ENCODE measurements at places on chromosomes 4 and X.

DNA sequence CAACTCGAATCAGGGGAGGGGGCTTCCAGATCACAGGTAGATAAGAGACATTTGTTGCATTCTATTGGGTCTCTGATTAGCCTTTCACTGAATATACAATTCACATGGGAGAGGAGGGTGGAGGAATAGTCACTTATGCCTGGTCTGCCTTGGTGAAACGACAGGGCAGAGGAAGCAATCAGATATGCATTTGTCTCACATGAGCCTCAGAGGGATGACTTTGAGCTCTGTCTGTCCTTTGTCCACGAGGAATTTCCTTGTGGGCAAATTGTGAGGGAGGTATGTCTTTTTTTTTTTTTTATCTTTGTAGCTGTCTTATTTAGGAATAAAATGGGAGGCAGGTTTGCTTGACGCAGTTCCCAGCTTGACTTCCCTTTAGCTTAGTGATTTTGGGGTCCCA is 28.5 kb upstream of the TMSB4X start:
- no peak overlapping the region for H3K27ac ChIP-seq
- peaks cover 45% of the 10 kb centered on the region for H3K4me1 ChIP-seq
- DNase-seq = no peak
- H3K36me3 ChIP-seq = no peaks in the 10 kb centered on the region

DNA sequence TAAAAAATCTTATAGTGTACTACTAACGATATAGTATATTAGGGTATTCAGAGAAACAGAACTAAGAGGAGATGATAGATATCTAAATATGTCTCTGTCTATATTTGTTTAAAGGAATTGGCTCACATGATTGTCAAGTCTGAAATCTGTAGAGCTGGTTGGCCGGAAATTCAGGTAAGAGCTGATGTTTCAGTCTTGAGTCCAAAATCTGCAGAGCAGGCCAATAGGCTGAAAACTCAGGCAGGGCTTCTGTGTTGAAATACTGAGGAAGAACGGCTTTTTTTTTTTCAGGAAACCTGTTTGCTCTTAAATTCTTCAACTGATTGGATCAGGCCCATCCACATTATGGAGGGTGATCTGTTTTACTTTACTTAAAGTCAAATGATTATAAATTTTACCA is 31.7 kb downstream of the PGRMC2 start:
- no peak for DNase-seq
- no peak overlapping the region for H3K4me3 ChIP-seq
- no peak overlapping the region for H3K27ac ChIP-seq
- no peaks in the 10 kb centered on the region for H3K36me3 ChIP-seq
- peaks cover 5% of the 10 kb centered on the region for H3K27me3 ChIP-seq
- no peaks in the 10 kb centered on the region for H3K4me1 ChIP-seq

GRCh38 chr4:78667325-78667724 is 108.8 kb upstream of the BMP2K start:
- no peak for DNase-seq
- H3K27ac ChIP-seq = no peak overlapping the region
- no peak overlapping the region for H3K4me3 ChIP-seq
- peaks cover 2% of the 10 kb centered on the region for H3K27me3 ChIP-seq
- H3K36me3 ChIP-seq = peaks cover 2% of the 10 kb centered on the region

- H3K27ac ChIP-seq = peak overlapping the region; percentile 50
- H3K4me1 ChIP-seq = peaks cover 36% of the 10 kb centered on the region
- no peak overlapping the region for H3K4me3 ChIP-seq
- no peaks in the 10 kb centered on the region for H3K27me3 ChIP-seq
Measured at GRCh38 chr4:40325406-40326019, 9.6 kb upstream of the CHRNA9 start.

DNA sequence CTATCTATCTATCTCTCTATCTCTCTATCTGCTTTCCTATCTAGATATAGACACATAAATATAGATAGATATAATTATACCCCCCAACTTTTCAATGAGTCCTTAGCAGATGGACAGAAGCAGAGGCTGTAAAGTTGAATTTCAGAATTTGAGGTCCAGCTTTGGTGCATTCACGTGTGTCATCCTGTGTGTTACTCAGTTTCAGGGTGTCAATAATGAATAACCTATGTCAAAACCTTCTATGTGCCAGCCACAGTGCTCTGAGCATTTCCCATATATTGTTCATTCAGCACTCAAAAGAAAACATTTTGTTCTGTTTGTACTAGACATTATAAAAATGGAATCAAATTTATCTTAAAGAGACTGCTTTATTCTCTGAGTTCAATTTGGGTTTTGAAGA is 310.0 kb downstream of the ARHGAP24 start:
- H3K27ac ChIP-seq = no peak overlapping the region
- DNase-seq = no peak
- no peak overlapping the region for H3K4me3 ChIP-seq
- H3K36me3 ChIP-seq = no peaks in the 10 kb centered on the region

DNA sequence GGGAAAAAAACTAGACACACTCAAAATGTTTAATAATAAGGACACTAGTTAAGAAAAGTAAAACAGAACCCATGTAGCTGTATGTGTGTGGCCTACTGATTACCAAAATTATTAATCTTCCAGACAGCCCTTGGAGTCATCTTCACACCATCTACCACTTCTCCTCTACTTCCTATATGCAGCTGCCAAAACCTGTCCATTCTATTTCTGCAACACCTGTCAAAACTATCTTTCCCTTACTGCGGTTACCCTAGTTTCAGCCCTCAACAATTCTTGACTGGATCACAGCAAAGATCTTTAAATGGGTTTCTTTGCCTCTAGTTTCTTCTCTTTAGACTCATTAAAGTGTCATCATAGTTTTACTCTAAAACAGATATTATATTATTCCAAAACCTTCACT is 72.6 kb downstream of the GPR82 start:
- H3K36me3 ChIP-seq = peaks cover 10% of the 10 kb centered on the region
- no peak for DNase-seq
- H3K27me3 ChIP-seq = no peaks in the 10 kb centered on the region
- no peak overlapping the region for H3K4me3 ChIP-seq
- peaks cover 27% of the 10 kb centered on the region for H3K4me1 ChIP-seq

- H3K4me3 ChIP-seq = peak overlapping the region; percentile 52
- no peaks in the 10 kb centered on the region for H3K36me3 ChIP-seq
- no peak overlapping the region for H3K27ac ChIP-seq
- H3K27me3 ChIP-seq = peaks cover 60% of the 10 kb centered on the region
- H3K4me1 ChIP-seq = peaks cover 13% of the 10 kb centered on the region
- peak; percentile 62 for DNase-seq
Measured at GRCh38 chr4:168831919-168832762, 177.9 kb downstream of the CBR4 start.

DNA sequence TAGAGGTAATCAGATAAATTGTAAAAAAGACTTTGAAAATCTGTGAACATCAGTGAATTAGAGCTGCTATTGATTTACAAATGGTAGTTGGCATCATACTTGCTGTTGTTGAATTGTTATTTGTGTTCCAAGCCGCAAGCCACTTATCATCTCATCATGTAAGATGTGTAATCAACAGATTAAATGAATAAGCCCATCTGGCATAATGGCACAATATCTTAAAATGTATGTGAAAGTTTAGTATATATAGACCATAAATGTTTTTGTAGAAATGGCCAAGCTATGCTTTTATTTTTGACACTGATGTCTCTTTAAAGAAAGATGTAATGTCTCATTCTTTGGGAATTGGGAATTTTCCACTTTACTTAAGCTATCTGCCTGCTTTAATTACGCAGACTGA is 682.6 kb upstream of the GNPDA2 start:
- no peaks in the 10 kb centered on the region for H3K4me1 ChIP-seq
- no peaks in the 10 kb centered on the region for H3K27me3 ChIP-seq
- H3K36me3 ChIP-seq = no peaks in the 10 kb centered on the region
- no peak overlapping the region for H3K4me3 ChIP-seq
- H3K27ac ChIP-seq = no peak overlapping the region

- no peak overlapping the region for H3K4me3 ChIP-seq
- peaks cover 10% of the 10 kb centered on the region for H3K36me3 ChIP-seq
- H3K27me3 ChIP-seq = no peaks in the 10 kb centered on the region
- no peak for DNase-seq
- peaks cover 32% of the 10 kb centered on the region for H3K4me1 ChIP-seq
Measured at GRCh38 chr4:152676052-152676854, 3.5 kb downstream of the TMEM154 start.

DNA sequence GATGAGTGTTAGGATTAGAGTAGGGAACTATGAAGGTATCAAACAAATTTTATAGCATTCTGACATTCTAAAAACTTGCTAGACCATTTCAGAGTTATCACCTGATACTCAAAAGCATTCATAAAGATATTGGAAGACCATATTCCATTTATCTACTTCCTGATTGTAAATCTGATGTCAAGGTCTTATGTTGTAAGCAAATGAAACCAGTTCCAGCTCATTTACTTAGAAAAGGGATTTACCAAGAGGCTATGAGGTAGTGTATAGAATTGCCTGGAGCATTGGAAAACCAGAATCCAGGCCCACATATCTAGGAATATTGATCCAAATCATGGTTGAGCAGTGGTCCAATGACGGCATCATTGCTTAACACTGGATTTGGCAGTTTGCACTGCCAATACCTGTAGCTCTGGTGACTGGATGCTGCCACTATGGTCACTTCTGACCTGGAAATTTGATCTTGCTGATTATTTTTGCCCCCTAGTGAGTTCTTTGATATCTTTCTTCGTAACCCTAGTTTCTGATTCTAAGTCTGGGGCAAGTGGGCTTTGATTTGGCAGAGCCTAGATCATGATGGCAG is 25.4 kb downstream of the ARFIP1 start:
- DNase-seq = no peak
- peaks cover 18% of the 10 kb centered on the region for H3K4me1 ChIP-seq
- no peak overlapping the region for H3K27ac ChIP-seq
- H3K36me3 ChIP-seq = peaks cover 23% of the 10 kb centered on the region

DNA sequence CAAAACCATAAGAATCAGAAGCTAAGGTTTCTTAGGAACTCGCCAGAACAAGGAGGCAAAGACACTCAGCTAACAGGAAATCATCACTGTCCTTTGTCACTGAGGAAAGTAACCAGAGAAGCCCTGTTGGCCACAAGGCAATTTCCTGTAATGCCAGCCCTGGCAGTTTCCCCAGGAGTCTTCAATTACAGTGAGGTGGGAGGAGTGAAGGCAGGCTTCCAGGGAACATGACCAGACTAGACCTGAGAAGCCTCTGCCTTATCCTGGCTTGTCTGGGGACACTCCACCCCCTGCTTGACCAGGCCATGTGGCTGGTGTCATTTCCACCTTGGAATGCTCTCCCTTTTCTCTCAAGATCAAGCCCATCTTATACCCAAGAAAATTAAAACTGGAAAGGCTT is 125.3 kb downstream of the COL4A6 start:
- DNase-seq = no peak
- H3K4me3 ChIP-seq = no peak overlapping the region
- H3K27me3 ChIP-seq = no peaks in the 10 kb centered on the region

GRCh38 chr4:79514621-79515329 is 106.7 kb upstream of the GK2 start:
- no peak overlapping the region for H3K4me3 ChIP-seq
- H3K27me3 ChIP-seq = peaks cover 5% of the 10 kb centered on the region
- H3K36me3 ChIP-seq = no peaks in the 10 kb centered on the region
- no peak overlapping the region for H3K27ac ChIP-seq

- H3K4me3 ChIP-seq = no peak overlapping the region
- no peaks in the 10 kb centered on the region for H3K27me3 ChIP-seq
- H3K4me1 ChIP-seq = peaks cover 33% of the 10 kb centered on the region
- no peak overlapping the region for H3K27ac ChIP-seq
Measured at GRCh38 chr4:89610236-89610635, 226.7 kb downstream of the SNCA start.

GRCh38 chrX:9267415-9267814 is 197.4 kb upstream of the TBL1X start:
- H3K4me3 ChIP-seq = no peak overlapping the region
- no peaks in the 10 kb centered on the region for H3K36me3 ChIP-seq
- H3K27me3 ChIP-seq = no peaks in the 10 kb centered on the region

- H3K4me3 ChIP-seq = no peak overlapping the region
- no peaks in the 10 kb centered on the region for H3K36me3 ChIP-seq
- H3K27me3 ChIP-seq = no peaks in the 10 kb centered on the region
- no peaks in the 10 kb centered on the region for H3K4me1 ChIP-seq
- H3K27ac ChIP-seq = no peak overlapping the region
- no peak for DNase-seq
Measured at GRCh38 chr4:149836546-149836945, 20.9 kb upstream of the IQCM start.

DNA sequence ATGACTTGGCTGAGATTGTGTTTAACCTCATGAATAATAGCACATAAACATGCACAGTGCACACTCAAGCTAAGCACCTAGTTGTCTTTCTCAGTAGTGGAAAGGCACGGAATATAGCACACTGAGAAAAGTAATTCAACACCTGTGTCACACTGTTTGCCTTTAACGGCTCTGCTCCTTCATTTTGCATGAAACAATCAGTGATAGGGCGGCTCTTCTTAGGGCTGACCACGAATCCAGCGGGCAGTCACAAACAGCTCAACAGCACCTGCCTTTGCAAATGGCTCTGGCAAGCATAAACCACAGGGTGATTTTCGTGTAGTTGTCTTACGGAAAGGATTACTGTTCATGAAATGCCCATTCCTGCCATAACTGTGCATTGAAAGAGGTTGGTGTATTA is 954.0 kb upstream of the TENM3 start:
- no peak overlapping the region for H3K27ac ChIP-seq
- H3K36me3 ChIP-seq = no peaks in the 10 kb centered on the region
- no peak for DNase-seq
- no peak overlapping the region for H3K4me3 ChIP-seq
- no peaks in the 10 kb centered on the region for H3K27me3 ChIP-seq
- no peaks in the 10 kb centered on the region for H3K4me1 ChIP-seq

DNA sequence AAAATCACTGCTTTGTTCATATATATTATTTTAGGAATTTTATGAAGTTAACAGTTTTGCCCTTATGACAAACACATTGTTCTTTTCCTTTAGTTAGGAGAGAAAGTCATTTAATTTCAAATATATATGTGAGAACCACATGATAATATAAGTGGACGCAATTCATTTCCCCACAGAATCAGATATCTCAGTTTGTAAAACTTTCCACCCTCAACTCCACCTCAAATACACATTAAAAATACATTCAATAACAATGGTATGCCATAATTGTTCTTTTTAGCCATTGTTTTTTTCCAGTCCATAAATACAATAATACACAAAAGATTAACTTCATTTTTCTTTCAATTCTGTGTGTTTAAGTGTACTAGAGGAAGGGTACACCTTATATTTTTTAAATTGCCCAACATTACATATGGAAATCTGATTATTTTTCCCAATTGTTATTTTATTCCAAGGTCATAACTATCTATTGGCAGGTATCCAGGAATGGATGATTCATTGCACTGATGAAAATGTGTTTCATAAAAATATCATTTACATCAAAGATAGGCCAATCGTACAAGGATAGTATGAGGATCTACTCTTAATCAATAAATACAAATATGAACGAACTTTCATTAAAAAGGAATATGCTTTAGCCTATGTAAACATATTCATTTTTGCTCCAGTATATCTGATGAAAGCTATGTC is 125.0 kb downstream of the PPP3CA start:
- no peak overlapping the region for H3K27ac ChIP-seq
- H3K4me3 ChIP-seq = no peak overlapping the region
- H3K27me3 ChIP-seq = no peaks in the 10 kb centered on the region

Measured in activated CD8-positive, alpha-beta T cell treated with anti-CD3 and anti-CD28 coated beads, Interleukin-2, amount 10 ng/mL, durations not matched to agents 7 days and 5 days (primary cell).